IMR-90 (cell line): ENCODE measurements at places on chromosomes 4 and X. TPM values are rescaled to one million over a fixed set of nuclear protein-coding genes. Genes with fewer than 3 reads are reported as not detected.

The GLA gene
- 37.2 and 38.7 TPM in 2 replicates for total RNA-seq

The GAGE12E gene
- not detected in 2 replicates for total RNA-seq

The PCYT1B gene
- total RNA-seq = under 0.01 TPM in 1 of 2 replicates, not detected in the other

The SERTM2 gene
- total RNA-seq = under 0.01 TPM in 2 replicates

The DCLK2 gene
- 10.8 and 11.3 TPM in 2 replicates for total RNA-seq

The TRIM75 gene
- not detected in 2 replicates for total RNA-seq

The SOWAHB gene
- under 0.01 TPM in 1 of 2 replicates, not detected in the other for total RNA-seq

The TLR2 gene
- under 0.01 TPM in 2 replicates for total RNA-seq

The PCDH10 gene
- 0.90 and 1.4 TPM in 2 replicates for total RNA-seq

The SHROOM4 gene
- 2.2 TPM in 2 replicates for total RNA-seq

The PACRGL gene
- total RNA-seq = 13.1 and 15.8 TPM in 2 replicates

The BGN gene
- 10.0 and 11.3 TPM in 2 replicates for total RNA-seq

The ZNF81 gene
- 4.5 and 5.6 TPM in 2 replicates for total RNA-seq

The EXOC1L gene
- total RNA-seq = not detected in 2 replicates

The MAGEA2B gene
- not detected in 2 replicates for total RNA-seq

The ATP6AP2 gene
- total RNA-seq = 61.4 and 76.2 TPM in 2 replicates

The MFAP3L gene
- total RNA-seq = 0.28 and 0.36 TPM in 2 replicates

The GAB1 gene
- total RNA-seq = 8.9 and 12.0 TPM in 2 replicates
